ENCODE measurements at places on chromosomes 4 and X.

DNA sequence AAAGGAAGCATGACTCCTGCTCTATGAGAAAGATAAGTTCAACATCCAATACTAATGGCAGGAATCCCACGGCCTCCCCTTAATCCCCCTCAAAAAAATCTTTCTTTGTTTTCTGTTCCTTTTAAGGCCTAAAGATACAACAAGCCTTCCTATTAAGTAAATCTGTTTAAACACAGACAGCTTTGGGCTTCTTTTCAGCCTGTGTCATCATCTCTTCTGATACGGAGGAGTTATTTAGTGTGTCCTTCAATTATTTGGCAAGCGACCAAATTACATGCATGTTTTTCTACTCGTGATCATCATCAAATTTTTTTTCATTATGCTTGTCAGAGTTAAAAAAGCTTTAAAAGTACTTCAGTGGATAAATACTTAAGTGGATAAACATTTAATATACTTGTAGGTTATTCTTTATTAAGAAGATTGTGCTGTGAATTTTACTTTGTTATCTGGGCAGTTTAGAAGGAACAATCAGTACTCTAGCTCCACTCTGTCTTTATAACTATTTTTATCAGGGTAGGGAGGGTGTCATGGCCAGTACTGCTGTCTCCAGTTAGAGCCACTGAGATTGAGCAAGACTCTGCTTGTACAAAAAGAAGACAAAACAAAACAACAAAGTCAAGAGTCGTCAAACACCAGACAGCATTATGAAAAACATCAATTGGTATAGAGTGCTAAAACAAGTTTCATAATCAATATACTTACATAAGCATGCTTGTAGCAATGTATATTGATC, 210.7 kb downstream of the PRR32 start:
- no peak for DNase-seq

DNA sequence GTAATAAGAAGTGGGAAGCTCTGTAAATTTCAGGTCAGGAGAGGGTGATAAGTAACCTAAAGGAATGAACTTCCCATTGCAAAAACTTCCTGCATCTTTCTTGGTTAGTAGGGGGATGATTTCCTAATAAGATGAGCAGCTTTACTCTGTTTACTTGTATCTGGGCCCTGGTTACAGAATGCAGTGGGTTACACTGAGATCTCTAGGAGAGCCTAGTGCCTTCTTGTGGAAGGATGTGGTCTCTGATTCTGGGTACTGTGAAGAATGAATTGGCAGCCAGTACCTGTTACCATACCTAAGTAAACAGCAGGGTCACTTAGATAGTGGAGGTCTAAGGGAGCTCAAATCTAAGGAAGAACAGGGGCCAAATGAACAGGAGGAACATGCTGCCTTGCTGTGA, 320.6 kb downstream of the ARHGAP10 start:
- DNase-seq = no peak

DNA sequence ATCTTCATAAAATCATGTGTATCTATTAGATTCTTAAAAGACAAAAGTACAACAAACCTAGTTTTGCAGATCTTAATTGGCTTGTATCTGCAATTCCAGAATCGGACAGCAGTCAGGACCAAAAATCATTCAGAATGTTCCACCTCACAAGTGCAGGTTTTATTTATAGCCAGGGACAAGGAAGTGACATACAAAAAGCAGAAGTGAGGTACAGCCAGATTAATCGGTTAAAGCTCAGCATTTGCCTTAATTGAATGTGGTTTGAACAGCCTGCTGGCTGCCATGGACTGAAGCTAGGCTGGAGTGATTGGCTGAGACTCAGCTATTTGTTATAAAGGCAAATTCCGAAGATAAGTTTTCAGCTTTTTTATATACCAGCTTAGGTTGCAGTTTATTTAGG, 932.6 kb downstream of the C4orf33 start:
- DNase-seq = no peak

- no peak for DNase-seq
Observed at GRCh38 chr4:122827879-122828601, 1.4 kb downstream of the FGF2 start.

DNA sequence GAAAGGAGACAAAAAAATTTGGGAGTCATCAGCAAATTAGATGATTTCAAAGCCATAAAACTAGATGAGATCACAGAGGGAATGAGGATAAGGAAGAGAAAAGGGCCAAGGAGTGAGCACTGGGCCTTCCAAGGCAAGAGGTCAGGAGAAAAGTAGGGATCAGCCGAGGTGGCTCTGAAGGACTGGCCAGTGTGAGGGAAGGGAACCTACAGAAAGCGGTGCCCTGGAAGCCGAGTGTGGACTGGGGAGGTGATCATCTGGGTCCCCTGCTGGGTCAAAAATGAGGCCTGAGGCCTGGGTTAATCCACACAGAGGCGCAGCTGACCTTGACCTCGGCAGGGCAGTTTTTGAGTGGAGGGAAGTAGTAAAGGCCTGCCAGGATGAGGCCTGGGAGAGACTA, 133.8 kb downstream of the SMIM20 start:
- DNase-seq = no peak

DNA sequence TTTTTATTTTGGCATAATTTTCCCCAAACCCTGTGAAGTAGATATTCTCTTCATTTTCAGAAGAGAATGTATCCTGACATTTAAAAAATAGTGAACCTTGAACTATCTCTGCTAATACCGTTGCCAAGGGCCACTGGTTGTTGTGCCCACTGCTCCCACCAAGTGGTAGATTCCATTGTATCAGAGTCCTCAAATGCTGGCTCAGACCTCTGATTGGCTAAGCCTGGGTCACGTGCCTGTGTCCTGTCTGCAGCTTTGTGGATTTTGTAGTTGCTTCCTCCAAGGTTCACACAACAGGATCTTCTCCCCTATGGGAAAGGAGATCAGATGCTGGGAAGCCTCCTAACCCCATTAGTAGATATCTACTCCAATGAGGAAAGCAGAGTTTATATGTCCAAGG, 104.8 kb upstream of the CASK start:
- no peak for DNase-seq

- no peak for DNase-seq
Observed at GRCh38 chr4:144644368-144645101, 1.4 kb upstream of the HHIP start.

- no peak for DNase-seq
Observed at GRCh38 chr4:27484216-27484615, 623.6 kb downstream of the STIM2 start.

- DNase-seq = no peak
Observed at GRCh38 chrX:82756272-82756671, 751.8 kb upstream of the POU3F4 start.

DNA sequence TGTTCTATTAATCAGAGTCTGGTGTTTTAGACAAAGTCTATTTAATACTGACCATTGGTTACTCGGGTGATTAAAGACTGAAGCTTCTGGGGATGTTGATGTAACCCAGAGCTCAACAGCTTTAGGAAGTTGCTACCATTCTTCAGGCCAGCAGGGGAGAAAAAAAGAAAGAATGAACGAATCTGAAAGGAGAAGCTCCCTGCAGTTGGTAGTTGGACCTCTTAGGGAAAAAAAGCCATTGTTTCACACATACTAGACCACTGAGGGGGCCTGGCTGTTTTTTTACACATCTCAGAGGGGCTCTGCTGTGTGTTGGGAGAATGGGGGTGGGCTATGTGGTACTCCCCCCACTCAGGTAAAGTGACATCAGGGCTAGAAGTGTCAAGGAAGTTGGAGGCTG, 378.9 kb downstream of the KCNIP4 start:
- no peak for DNase-seq

- DNase-seq = no peak
Observed at GRCh38 chr4:17650406-17650805, 36.0 kb downstream of the MED28 start.

GRCh38 chr4:32499171-32499570, 1779.0 kb downstream of the PCDH7 start:
- DNase-seq = no peak

DNA sequence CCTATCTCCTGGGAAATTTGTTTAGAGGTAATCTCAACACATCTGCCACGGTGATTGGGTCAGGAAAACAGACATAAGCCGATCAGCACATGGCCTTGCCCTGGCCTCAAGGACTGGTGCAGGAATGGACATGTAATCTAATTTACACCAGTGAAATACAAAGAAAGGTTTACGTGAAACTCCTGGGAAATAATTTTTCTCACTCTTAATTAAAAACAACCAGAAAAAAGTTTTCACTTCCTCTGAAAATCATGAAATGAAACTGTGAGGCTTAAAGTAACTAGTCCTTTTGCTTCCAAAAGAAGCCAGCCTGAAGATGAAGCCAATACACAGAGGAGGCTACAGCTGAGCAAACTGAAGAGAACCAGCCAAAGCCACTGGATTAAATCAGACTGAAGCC, 154.1 kb upstream of the FAM241A start:
- no peak for DNase-seq

- no peak for DNase-seq
Observed at GRCh38 chr4:77662396-77662795, 56.8 kb downstream of the CXCL13 start.

DNA sequence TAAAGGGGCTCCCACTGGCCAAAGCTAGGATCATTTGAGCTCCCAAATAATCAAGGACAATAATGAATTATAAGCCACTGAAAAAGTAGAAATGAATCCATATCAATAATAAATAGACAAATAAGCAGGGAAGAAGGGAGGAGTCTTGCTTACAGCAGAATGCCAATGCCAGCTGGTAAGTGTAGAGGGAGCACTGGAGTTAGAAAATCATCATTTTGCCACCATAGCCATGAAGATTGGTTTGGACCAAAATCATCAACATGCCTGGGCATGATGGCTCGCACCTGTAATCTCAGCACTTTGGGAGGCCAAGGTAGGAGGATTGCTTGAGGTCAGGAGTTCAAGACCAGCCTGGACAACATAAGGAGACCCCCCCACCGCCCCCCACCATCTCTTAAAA, 20.4 kb upstream of the SH3KBP1 start:
- DNase-seq = no peak

- DNase-seq = no peak
Observed at GRCh38 chrX:154057791-154058190, 38.1 kb upstream of the IRAK1 start.

- DNase-seq = no peak
Observed at GRCh38 chr4:173932701-173933100, 350.8 kb downstream of the FBXO8 start.

GRCh38 chr4:89998469-89999011, 103.9 kb downstream of the MMRN1 start:
- no peak for DNase-seq

GRCh38 chr4:83644677-83645659, 109.1 kb downstream of the GPAT3 start:
- peak; percentile 33 for DNase-seq

DNA sequence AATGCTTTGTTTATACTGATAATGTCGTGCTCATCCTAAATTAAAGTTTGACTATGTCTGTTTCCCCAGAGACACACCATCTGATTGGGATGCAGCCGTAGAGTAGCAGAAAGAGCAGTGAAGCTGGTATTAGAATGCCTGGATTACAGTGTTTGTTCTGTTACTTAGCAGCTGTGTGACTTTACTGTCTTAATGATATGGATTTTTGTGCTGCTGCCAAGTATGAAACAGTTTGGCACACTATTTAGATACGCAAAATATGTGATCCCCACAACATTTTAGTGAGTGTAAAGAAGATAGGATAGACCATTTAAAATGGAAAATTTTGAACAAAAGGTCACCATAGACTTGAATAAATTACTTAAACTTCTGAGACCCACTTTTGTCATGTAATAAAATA, 1.2 kb upstream of the CHIC1 start:
- DNase-seq = no peak

GRCh38 chr4:108431986-108432385, 188.4 kb upstream of the RPL34 start:
- no peak for DNase-seq

- no peak for DNase-seq
Observed at GRCh38 chr4:152099061-152099425, 338.2 kb upstream of the GATB start.

DNA sequence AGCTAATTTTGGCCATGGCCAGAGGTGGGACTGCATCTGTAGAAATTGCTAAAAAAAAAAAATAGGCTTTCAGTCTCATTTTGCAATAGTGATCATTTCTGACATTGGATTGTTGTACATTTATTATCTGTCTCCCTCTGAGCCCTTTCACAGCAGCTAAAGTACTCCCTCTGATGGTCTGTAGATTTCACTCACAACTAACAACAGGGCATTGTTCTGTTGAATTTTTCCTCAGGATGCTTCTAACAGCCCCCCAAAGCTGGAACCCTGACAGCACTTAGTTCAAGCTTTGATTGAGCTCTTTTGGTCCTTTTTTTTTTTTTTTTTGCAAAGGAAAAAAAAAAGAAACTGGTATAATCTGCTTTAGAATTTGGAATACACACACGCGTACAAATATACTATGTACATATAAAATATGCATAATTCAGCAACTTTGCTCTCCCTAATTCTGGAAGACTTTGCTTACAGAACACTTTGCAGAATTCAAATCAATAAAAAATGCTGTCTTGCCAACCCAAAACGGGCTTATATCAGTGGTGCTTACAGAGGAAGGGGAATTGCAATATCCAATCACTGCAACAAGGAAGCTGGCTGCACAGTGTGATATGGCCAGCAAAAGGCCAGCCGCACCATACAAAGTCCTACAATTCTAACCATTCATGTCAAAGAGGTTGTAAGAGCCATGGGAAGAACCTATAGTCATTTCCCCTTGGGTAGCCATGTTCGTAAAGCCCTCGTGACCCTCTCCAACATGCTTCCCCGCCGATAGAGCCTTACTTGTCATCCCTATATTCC, 406.4 kb downstream of the SMARCA1 start:
- DNase-seq = no peak

- no peak for DNase-seq
Observed at GRCh38 chr4:26607776-26608175, 23.9 kb downstream of the TBC1D19 start.

DNA sequence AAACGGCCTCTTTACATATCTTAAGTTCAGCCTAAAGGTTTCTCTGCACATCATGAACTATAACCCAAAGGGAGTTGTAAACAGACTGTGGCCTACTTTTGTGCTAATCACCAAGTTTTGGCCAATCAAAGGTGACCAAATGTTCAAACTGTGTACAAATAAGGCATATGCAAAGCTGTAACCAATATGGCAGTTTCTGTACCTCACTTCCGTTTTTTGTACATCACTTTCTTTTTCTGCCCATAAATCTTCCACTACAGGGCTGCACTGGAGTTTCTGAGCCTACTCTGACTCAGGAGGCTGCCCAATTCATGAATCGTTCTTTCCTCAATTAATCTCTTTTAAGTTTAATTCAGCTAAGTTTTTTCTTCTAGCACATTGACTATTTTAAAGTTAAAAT, 318.7 kb downstream of the SLC7A11 start:
- DNase-seq = no peak

DNA sequence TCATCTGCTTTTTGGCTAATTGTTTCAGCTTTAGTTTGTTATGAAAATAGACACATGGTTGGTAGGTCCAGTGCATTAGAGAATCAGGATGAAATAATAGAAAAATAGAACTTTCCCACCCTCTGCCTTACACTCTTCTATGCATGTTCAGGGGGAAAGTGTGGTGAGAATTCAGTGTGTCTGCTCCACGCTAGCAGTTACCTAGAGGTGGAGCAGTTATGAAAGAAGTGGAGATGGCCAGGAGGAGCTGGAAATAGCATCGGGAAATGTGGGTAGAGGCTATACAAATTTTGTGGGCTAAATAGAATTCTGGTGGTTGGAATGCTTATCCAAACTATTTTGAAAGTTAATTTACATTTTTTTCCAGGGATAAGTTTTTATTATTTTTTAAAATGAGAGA, 91.4 kb upstream of the MAD2L1 start:
- DNase-seq = no peak

All from nephron progenitor cell (in vitro differentiated cells).